ENCODE measurements at places on chromosomes 11 and 22. TPM values are rescaled to one million over a fixed set of nuclear protein-coding genes. Genes with fewer than 3 reads are reported as not detected.

Gene PCSK7
- total RNA-seq: 355 TPM

Gene THRSP
- total RNA-seq: not detected

Gene COA4
- total RNA-seq: 26.8 TPM

Gene IL18
- total RNA-seq: 0.57 TPM

Gene HTR3A
- total RNA-seq: not detected

Gene OR2AG2
- not detected for total RNA-seq

Gene PKP3
- not detected for total RNA-seq

Gene DUSP8
- 79.5 TPM for total RNA-seq

Gene CHST1
- not detected for total RNA-seq

Gene PTPN5
- total RNA-seq: not detected

Gene OVCH2
- total RNA-seq: not detected

Gene BATF2
- not detected for total RNA-seq

Gene GAL3ST1
- not detected for total RNA-seq

Gene BBOX1
- total RNA-seq: not detected

Gene TNNT3
- 8.9 TPM for total RNA-seq

Gene PTDSS2
- 21.8 TPM for total RNA-seq

Gene SLC22A6
- total RNA-seq: not detected

Gene C11orf86
- total RNA-seq: not detected

Gene PRODH
- total RNA-seq: not detected

Gene TRPC6
- total RNA-seq: 0.83 TPM

Gene ENTHD1
- total RNA-seq: not detected
